Epithelial cell of proximal tubule (primary cell): ENCODE measurements at places on chromosomes 12 and 14.

DNA sequence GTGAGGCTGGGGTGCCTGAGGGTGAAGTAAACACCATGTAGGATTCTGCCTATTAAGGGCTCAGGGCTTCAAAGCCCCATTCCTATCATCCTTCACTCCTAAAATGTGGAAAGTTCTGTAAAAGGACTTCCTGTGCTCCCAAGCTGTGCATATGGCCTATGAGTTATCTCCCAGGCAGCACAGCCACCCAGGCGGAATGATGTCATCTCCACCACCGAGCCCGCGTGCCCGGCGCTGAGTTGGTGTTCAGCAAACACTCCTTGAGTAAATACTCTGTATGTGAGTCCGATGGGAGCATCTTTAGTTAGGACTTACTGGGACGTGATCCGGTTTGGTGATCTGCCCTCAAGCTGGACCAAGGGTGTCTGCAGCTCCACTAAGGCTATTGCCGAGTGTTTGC is 437.3 kb downstream of the MED13L start:
- no peak for DNase-seq

- no peak for DNase-seq
These were observed 49.9 kb upstream of the LTBP2 start for GRCh38 chr14:74661726-74662450.

DNA sequence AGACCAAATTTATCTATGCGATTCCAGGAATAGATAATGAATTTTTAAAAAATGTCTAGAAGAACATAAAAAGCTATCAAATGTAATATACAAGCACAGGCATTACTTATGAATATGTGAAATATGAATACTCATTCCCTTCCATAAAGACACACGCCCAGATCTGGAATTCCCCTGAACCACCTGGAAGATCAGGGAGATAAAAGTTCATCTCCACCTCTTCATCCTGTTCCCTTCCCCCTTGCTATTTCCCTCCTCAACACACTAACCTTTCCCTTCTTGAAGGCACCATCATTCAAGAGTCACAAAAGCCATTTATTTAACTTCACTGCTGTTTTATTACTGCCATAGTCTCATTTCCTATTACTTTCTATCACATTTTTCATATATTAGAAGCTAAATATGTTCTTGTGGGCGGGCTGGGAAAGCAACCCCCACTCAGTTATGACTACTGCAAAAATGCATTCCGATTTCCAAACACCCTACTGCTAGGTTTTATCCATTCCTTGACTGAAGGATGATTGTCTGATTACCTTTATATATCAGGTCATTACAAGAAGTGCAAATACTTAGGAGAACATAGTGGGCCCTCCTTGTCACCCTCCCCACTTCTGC is 16.1 kb downstream of the FGD6 start:
- no peak for DNase-seq

DNA sequence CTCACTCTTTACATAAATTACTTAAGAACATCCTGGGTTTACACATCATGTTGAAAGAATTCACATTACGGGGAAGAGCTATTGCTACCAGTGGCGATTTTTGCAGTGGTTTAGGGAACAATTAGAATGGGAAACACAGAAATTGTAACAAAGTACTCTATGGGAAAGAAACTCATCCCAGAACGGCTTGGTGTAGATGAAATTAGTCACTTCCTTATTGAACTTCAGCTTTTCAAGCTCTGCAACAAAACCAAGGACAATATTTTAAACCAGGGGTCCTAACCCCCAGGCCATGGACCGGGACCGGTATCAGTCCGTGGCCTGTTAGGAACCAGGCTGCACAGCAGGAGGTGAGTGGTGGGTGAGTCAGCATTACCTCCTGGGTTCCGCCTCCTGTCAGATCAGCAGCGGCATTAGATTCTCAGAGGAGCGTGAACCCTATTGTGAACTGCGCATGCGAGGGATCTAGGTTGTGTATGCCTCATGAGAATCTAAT is 32.3 kb upstream of the FICD start:
- peak; percentile 63 for DNase-seq

GRCh38 chr14:106218174-106218573 is 691.8 kb downstream of the TMEM121 start:
- DNase-seq: no peak

- DNase-seq: no peak
These were observed 36.0 kb downstream of the PRB3 start for GRCh38 chr12:11233532-11233931.

DNA sequence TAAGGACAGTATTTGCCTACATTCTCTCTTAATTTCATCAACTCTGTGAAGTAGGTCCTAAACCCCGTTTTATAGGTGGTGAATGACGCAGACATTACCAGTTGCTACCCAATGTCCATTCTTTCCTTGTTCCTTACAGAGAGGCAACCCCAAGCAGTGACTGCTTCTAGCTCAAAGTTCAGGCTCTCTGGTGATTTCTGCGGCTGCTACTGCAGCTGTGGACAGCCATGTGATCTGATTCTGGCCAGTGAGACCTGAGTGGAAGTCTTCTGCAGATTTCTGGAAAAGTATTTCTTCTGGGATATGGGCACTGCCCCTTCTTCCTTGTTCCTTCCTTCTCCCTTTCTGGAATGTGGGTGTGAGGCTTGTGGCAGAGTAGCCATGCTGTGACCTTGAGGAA is 82.9 kb downstream of the ARF6 start:
- DNase-seq: no peak

DNA sequence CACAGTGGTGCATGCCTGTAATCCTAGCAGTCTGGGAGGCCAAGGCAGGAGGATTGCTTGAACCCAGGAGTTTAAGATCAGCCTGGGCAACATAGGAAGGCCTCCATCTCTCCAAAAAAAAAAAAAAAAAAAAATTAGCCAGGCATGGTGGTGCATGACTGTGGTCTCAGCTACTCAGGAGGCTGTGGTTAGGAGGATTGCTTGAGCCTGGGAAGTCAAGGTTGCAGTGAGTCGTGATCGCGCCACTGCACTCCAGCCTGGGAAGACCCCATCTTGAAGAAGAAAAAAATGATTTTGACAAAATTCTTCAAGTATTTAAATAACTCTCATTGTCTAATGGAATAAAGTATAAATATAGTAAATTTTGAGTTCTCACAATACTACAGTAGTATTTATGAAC is 219.2 kb upstream of the SSTR1 start:
- DNase-seq: no peak

- DNase-seq: no peak
These were observed 148.0 kb downstream of the APAF1 start for GRCh38 chr12:98793121-98793520.

DNA sequence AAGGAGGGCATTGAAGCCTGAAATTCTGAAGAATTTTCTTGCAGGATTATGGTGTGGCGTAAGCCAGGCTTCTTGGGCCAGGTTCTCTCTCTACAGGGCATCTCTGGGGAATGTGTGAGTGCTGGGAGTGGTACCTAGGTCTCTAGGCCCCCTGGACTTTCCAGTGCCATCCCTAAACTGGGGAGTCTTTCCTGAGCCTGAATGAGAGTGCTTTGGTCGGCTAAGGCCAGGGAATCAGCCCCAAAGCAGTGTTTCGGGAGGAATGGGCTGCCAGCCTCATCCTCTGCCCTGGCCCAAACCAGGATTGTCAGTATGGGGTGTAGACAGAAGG is 93.9 kb downstream of the CALM1 start:
- no peak for DNase-seq

DNA sequence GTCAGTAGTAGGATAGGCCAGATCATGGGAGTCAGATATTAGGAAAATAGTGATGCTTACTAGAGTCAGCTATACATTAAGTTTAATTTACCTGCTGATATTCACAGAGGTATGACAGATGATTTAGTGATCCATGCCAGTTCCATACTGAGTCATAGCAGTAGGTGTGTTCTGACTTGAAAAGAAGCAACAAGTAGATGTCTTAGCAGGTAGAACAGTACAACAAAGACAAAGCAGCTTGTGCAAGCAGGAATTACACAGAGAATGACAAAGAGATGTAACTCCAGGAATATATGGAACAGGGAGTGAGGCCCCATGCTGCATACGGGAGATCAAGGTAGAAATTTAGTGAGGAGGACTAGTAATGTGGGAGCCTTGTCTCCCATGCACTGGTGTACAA is 556.9 kb downstream of the SLC16A7 start:
- no peak for DNase-seq

GRCh38 chr14:78567343-78567742 is 397.2 kb downstream of the NRXN3 start:
- no peak for DNase-seq

GRCh38 chr12:6928022-6928702 is 403 bp downstream of the ATN1 start:
- no peak for DNase-seq

GRCh38 chr14:61671082-61671481 is 24.2 kb upstream of the HIF1A start:
- no peak for DNase-seq

GRCh38 chr14:76612654-76613053 is 148.6 kb upstream of the VASH1 start:
- DNase-seq: no peak

GRCh38 chr12:1908758-1909157 is 9.7 kb downstream of the CACNA2D4 start:
- DNase-seq: no peak

GRCh38 chr12:53677016-53677799 is 1.3 kb upstream of the ATP5MC2 start:
- no peak for DNase-seq

DNA sequence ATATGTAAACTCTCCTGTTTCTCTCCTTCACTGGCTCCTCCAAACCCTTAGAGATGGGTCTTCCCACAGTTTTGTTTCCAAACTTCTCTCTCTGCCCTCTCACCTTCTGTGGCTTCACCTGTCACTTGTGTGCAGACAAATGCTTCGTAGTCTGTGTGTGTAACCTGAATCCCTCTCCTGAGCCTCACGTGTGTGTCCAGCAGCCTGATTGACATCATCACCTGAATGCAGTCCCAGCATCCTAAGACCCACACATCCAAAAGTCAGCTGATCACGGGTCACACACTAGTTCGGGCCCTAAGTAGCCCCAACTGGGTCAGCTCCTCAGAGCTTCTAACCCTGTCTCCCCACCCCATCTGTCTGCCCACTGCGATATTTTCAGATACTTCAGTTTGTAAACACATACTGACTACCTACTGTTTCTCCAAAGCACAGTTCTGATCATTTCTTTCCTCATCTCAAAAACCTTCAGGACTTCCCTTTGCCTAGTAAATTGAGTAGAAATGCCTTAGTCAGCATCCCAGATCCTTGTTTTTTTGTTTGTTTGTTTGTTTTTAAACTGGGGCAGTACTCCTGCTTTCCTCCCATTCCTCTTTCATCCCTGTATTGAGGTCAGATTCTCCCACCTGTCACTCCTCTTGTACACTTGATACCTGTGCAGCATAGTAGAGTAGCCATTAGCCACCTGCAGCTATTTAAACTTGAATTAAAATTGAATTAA is 23.7 kb downstream of the FNTB start:
- DNase-seq: no peak

DNA sequence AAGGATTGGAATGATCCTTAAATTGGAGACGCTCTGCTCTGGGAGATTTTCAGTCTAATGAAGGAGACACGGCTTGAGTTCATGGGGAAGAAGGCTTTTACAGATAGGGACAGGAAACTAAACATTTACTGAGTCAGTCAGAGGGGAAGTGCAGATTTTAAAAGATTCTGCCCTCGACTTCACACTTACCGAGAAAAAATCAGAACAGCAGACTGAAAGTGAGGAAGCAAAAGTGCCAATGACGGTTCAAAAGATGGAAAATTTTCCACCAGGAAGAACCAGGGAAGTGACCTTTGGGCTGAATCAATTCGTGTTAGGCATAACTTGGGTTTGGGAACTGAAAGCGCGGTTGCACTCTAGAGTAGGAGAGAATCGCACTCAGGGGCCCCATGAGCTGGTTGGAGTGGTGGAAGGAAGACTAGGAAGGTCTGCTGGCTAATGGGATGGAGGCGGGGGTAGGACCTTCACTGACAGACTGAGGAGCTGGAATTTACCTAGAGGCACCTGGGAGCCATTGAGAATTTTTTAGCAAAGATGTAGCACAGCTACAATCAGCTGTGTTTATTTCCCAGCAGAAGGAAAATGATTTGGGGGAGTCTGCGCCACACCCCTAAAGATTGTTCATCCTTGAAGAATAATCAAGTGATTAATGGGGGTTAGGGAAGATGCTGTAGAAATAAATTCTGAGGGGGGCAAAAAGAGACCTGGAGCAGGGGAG is 1.2 kb downstream of the KCNK13 start:
- DNase-seq: no peak
